ENCODE measurements at places on chromosomes 6 and 20.

DNA sequence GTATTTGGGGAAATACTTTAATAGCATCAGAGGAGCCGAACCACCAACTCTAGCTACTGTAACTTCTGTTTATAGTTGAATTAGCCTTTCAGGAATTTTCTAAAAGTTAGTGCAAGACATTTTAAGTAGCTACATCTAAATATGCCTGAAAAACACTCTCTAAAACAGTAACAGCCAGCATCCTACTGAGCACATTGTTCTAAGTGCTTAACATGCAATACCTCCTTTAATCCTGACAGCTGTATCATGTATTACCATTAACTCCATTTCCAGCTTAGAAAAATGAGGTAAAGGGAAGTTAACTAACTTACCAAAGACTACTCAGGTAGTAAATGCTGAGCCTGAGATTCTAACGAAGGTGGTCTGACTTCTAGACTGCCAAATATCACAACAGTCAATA is 120.7 kb downstream of the DST start:
- no peaks in the 10 kb centered on the region for H3K4me1 ChIP-seq
- no peak for DNase-seq
- no peaks in the 10 kb centered on the region for H3K36me3 ChIP-seq
- no peaks in the 10 kb centered on the region for H3K27me3 ChIP-seq

DNA sequence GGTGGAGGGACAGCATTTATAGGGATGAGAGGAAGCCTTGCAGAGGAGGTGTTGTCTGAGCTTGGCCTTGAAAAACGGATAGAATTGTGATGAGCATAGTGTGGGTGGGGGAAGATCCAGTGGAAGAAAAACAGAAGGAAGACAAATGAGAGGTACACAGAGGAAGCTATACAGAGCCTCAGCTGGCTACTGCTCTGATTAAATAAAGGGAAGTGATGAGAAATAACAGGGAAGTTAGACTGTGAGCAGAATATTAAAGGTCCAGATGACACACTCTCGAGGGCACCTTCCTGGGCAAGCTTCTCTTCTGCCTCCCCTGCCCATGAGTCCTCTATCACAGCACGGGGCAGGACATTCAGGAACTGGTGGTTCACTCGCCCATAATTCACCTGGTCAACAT is 182.3 kb downstream of the KIF16B start:
- DNase-seq, result no peak
- no peaks in the 10 kb centered on the region for H3K27me3 ChIP-seq
- no peak overlapping the region for H3K27ac ChIP-seq
- no peak overlapping the region for H3K4me3 ChIP-seq
- no peaks in the 10 kb centered on the region for H3K36me3 ChIP-seq

GRCh38 chr6:108361312-108361932 is 66.6 kb downstream of the AFG1L start:
- no peaks in the 10 kb centered on the region for H3K27me3 ChIP-seq
- no peak overlapping the region for H3K27ac ChIP-seq
- H3K4me1 ChIP-seq, result peaks cover 9% of the 10 kb centered on the region

GRCh38 chr6:54085047-54085446 is 26.2 kb upstream of the MLIP start:
- H3K27me3 ChIP-seq, result no peaks in the 10 kb centered on the region
- H3K27ac ChIP-seq, result no peak overlapping the region
- no peak for DNase-seq
- no peak overlapping the region for H3K4me3 ChIP-seq

DNA sequence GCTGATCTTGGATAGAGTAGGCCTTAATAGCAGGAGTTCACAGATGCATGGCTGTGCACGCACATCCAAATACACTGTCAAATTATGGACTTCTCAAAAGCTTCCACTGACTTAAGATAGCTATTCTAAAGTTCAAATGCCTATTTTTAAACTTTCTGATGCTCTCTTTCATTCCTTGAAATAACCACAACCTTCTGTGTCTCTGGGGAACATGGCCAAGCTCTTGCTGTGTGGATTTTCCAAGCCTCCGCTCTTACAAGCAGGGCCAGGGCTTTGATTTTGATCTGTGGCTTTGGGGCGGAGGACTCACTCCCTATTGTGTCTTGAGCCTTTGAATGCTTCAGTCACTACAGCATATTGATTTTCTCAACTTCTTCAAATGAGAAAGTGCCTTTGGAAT is 35.7 kb upstream of the SNRPB2 start:
- DNase-seq, result no peak
- no peak overlapping the region for H3K4me3 ChIP-seq
- peaks cover 5% of the 10 kb centered on the region for H3K4me1 ChIP-seq
- peaks cover 31% of the 10 kb centered on the region for H3K27me3 ChIP-seq

GRCh38 chr6:37816599-37817375 is 2.7 kb upstream of the ZFAND3 start:
- no peak overlapping the region for H3K4me3 ChIP-seq
- no peaks in the 10 kb centered on the region for H3K36me3 ChIP-seq
- peaks cover 1% of the 10 kb centered on the region for H3K27me3 ChIP-seq
- peaks cover 24% of the 10 kb centered on the region for H3K4me1 ChIP-seq
- DNase-seq, result no peak

DNA sequence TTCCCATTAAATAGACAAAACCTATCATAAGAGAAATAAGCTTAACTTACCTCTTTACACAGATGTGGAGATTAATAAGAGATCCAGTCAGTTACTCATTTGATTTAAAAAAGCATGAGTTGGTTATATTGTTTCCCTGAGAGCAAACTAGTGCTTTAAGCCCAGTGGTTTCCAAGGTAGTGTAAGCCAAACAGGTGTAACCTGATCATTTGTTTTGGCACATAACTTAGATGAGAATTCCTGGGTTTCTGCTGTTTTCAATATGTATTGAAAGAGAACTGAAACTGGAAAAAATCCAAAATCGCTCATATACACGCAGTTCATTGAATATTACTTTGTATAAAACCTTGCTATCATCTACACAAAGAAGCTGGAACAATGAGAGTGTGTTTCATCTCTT is 30.5 kb upstream of the SMIM8 start:
- H3K36me3 ChIP-seq, result no peaks in the 10 kb centered on the region
- H3K27ac ChIP-seq, result no peak overlapping the region
- no peaks in the 10 kb centered on the region for H3K4me1 ChIP-seq
- no peak overlapping the region for H3K4me3 ChIP-seq
- no peak for DNase-seq

DNA sequence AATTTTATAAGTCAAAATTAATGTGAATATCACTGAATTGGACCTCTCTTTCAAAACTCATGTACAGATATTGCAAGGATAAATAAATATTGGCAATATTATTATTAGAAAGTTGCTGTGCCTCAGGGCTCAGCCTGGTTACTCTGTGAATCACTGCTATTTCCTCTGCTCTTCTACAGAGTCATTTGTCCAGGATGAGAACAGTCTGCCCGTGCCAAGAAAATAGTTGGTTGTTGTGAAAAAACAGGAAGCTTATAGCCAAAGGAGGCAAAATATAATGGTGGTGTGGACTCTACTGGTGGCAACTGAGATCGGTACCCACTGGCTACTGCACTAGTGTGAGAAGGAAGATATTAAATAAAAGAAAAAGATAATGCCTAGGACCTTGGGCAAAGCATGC is 93.6 kb downstream of the RIMS1 start:
- no peaks in the 10 kb centered on the region for H3K4me1 ChIP-seq
- H3K27ac ChIP-seq, result no peak overlapping the region
- no peaks in the 10 kb centered on the region for H3K27me3 ChIP-seq
- H3K4me3 ChIP-seq, result no peak overlapping the region

- H3K4me3 ChIP-seq, result no peak overlapping the region
- H3K36me3 ChIP-seq, result no peaks in the 10 kb centered on the region
- no peaks in the 10 kb centered on the region for H3K4me1 ChIP-seq
- H3K27me3 ChIP-seq, result no peaks in the 10 kb centered on the region
- no peak overlapping the region for H3K27ac ChIP-seq
Measured at GRCh38 chr20:22623211-22623610, 38.8 kb upstream of the FOXA2 start.

DNA sequence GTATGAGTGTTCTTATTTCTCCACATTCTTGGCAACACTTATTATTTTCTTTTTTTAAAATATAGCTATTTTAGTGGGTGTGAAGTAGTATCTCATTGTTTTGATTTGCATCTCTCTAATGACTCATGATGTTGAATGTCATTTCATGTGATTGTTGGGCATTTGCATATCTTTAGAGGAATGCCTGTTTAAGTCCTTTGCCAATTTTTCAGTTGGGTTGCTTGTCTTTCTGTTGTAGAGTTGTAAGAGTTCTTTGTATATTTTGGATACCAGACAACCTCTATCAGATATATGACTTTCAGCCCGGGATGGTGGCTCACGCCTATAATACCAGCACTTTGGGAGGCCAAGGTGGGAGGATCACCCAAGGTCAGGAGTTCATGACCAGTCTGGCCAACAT is 5.1 kb upstream of the POPDC3 start:
- no peak overlapping the region for H3K27ac ChIP-seq
- peaks cover 57% of the 10 kb centered on the region for H3K27me3 ChIP-seq
- no peak overlapping the region for H3K4me3 ChIP-seq
- H3K36me3 ChIP-seq, result no peaks in the 10 kb centered on the region
- peaks cover 2% of the 10 kb centered on the region for H3K4me1 ChIP-seq

DNA sequence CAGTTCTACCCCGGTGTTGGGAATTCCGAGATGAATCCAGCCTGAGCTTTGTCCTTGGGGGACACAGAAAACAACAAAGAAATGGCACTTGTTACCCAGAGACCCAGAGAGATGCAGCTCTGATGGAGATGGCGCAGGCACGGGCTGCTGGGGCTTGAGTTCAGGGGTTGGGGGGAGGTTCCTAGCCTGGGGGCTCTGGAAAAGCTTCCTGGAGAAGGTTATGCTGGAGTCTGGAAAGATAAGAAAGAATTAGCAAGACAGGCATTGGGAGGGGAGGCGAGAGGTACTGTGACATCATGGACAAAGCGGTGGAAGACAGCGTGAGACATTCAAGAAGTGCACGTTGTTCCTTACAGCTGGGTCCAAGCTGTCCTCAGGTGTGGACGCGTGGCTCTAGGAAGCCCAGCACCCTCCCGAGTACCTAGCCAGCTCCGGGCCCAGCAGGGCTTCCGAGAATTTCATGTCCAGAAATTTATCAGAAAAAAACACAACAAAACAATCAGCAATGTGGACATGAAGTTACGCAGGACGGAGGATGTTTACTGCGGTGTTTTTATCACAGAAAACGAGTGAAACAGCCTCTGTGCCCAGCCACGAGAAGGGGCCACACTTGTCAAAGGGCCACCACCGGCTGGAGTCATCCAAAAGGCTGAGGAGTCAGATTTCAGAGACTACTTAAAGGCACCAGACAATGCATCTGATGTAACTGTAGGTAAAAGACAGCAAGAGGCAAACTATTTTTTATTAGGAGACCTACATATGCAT is 39.5 kb downstream of the C20orf203 start:
- H3K4me1 ChIP-seq, result no peaks in the 10 kb centered on the region
- H3K36me3 ChIP-seq, result no peaks in the 10 kb centered on the region
- peaks cover 6% of the 10 kb centered on the region for H3K27me3 ChIP-seq
- DNase-seq, result no peak

DNA sequence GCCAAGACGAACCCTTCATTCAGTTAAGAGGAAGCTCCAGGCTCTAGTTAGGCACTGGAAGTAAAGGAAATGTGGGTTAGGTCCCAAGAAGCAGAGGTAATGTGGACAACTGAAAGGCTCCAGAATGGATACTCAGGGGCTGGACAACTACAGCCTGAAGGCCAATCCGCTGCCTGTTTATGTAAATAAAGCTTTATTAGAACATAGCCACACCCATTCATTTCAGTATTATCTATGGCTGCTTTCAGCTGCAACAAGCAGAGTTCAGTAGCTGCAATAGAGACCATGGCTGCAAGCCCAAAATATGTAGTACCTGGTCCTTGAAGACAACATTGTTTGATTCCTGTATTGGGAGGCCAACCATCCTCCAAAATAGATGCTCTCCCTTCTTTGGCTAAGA is 100.8 kb upstream of the MRPS10 start:
- peaks cover 40% of the 10 kb centered on the region for H3K36me3 ChIP-seq
- peaks cover 68% of the 10 kb centered on the region for H3K4me1 ChIP-seq
- no peak overlapping the region for H3K4me3 ChIP-seq
- peak overlapping the region; percentile 30 for H3K27ac ChIP-seq
- no peaks in the 10 kb centered on the region for H3K27me3 ChIP-seq
- DNase-seq, result no peak

GRCh38 chr6:135527116-135527959 is 29.8 kb upstream of the AHI1 start:
- no peak overlapping the region for H3K27ac ChIP-seq
- DNase-seq, result no peak
- no peak overlapping the region for H3K4me3 ChIP-seq
- H3K27me3 ChIP-seq, result no peaks in the 10 kb centered on the region
- peaks cover 1% of the 10 kb centered on the region for H3K36me3 ChIP-seq

DNA sequence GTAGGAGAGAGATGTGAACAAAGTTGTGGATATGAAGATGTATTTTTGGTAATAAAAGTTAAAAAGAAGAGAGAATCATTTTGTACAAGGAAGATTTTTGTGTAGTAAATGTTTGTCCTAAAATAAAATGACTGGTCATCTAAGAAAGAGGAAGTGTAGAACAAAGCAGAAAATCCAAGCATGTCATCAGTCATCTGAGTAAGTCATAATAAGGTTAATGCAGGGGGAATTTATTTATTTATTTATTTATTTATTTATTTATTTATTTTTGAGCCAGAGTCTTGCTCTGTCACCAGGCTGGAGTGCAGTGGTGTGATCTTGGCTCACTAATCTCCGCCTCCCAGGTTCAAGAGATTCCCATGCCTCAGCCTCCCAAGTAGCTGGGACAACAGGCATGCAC is 15.7 kb upstream of the CGA start:
- no peak overlapping the region for H3K4me3 ChIP-seq
- peaks cover 27% of the 10 kb centered on the region for H3K27me3 ChIP-seq
- no peaks in the 10 kb centered on the region for H3K36me3 ChIP-seq

DNA sequence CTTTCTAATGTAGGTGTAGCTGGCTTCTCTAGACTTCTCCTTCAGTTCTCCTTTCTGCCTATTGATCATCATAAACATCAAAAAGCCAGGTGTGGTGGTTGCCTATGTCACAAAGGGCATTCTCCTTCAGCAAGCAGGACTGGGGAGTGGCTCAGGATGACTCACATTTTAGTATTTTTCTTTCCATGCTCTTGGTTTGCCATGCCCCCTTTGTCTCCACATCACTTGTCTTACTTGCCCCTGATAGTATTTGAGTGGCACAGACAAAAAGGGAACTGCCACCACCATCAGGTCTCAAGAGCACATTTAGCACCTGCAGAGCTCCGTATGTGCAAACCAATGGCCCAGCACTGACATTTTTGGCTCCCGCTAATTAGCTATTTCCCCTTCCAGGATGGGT is 698.8 kb downstream of the DHX35 start:
- H3K4me3 ChIP-seq, result no peak overlapping the region
- H3K36me3 ChIP-seq, result no peaks in the 10 kb centered on the region
- H3K4me1 ChIP-seq, result no peaks in the 10 kb centered on the region
- no peaks in the 10 kb centered on the region for H3K27me3 ChIP-seq
- H3K27ac ChIP-seq, result no peak overlapping the region
